ENCODE measurements at places on chromosomes 12 and 14.

- no peak for DNase-seq
These were observed 57.5 kb downstream of the EML1 start for GRCh38 chr14:99850709-99851108.

DNA sequence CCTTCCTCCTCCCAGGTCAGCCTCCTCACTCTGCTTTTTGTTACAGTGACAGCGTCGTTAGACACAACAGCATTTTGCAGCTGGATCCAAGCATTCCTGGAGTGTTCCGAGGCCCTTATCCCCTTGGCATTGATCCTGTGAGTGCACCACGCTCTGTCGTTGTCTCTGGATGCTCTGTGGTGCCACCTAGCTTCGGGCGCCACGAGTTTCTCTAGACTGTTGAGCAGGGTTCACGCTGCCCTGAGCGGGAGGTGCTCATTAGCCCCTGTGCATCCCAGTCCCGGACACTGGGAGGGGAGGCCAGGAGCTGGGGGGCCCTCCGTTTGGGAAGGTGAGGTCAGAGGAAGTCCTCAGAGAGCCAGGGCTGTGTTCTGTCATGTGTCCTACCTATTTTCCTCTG is 17.3 kb upstream of the DNAH10 start:
- no peak for DNase-seq

- DNase-seq = no peak
These were observed 42.9 kb downstream of the IGF1 start for GRCh38 chr12:102437511-102437910.

GRCh38 chr12:100706033-100706432 is 88.5 kb upstream of the ANO4 start:
- no peak for DNase-seq

GRCh38 chr14:91112194-91112593 is 1.7 kb upstream of the DGLUCY start:
- no peak for DNase-seq

DNA sequence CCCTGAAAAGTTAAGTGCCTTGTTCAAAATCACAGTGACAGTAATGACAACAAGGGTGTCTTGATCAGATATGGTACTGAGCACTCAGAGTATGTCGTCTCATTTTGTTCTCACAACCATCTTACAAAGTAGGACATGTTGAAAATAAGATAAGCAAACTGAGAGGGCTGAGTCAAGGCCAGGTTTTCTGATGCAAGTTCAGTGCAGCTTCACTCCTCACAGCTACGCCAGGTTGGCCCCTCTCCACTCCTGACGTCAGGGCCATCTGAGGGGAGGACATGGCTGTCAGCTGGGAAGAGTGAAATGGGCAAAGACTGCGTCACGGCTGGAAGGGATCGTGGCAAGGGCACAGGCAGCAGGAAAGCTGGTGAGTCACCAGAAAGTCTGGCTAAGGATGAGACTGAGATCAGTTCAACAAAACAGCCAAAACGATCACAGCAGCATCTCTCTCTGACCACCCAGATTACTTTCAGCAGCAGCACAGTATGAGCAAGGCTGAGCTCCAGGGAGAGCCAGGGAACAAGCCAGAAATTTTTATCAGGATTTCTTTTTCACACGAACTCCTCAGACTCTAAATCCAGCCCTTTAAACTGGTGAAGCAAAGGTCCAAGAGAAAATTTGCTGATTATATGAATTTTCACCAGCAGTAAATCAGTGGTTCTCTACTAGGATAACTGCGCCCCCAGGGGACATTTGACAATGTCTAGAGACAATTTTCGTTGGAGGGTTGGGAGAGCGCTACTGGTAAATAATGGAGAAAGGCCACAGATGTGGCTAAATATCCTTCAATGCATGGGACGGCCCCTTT is 297.9 kb upstream of the AMIGO2 start:
- no peak for DNase-seq

- no peak for DNase-seq
These were observed 2.5 kb upstream of the CELA1 start for GRCh38 chr12:51349026-51349425.

- no peak for DNase-seq
These were observed 121.3 kb downstream of the SLC25A21 start for GRCh38 chr14:37051153-37051552.

DNA sequence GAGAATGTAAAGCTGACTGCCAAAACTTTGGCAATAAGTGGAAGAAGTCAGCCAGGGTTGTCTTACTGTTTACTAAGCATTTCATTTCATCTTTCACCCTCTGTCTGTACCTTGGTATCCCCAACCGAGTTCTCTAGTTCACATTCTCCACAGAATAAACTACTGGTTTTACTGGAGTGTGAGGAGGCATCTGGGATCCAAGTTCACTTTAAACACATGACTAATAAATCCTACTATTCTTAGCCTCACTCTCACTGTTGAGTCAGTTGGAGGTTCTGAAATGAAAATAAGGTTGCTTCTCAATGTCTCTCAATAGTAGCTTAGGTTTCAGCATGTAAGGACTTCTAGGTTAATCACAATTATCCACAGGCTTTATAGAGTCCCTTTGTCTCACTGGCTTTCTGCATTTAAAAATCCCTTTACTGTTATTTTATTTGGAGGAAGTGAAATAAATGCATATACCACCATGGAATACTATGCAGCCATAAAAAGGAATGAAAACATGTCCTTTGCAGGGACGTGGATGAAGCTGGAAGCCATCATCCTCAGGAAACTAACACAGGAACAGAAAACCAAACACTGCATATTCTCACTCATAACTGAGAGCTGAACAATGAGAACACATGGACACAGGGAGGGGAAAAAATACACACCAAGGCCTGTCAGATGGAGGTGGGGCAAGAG is 95.8 kb downstream of the EPS8 start:
- DNase-seq = no peak

GRCh38 chr12:60935981-60936761 is 1324.0 kb upstream of the USP15 start:
- no peak for DNase-seq

GRCh38 chr14:56108057-56108456 is 10.2 kb upstream of the PELI2 start:
- no peak for DNase-seq

- DNase-seq = no peak
These were observed 14.8 kb downstream of the ZBTB39 start for GRCh38 chr12:56991319-56992246.

GRCh38 chr12:46933947-46934346 is 108.2 kb upstream of the SLC38A4 start:
- DNase-seq = no peak

DNA sequence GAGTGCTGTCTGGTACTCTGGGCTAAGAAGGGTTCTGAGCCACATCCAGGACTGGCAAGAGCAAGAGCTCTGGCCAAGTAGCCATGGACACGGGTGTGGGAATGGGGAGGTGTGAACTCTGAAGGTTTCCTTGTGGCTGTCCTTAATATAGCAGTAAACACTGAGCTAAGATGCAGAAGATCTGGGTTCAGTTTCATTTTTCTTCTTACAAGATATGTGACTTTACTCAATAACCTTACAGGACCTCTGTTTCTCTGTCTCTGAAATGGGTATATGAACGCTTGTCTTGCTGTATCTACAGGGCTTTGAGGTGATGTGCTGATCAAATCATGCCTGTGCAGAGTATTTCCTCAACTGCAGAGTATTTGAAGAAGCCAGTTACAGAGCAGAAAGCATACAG is 521.2 kb downstream of the VRK1 start:
- no peak for DNase-seq

DNA sequence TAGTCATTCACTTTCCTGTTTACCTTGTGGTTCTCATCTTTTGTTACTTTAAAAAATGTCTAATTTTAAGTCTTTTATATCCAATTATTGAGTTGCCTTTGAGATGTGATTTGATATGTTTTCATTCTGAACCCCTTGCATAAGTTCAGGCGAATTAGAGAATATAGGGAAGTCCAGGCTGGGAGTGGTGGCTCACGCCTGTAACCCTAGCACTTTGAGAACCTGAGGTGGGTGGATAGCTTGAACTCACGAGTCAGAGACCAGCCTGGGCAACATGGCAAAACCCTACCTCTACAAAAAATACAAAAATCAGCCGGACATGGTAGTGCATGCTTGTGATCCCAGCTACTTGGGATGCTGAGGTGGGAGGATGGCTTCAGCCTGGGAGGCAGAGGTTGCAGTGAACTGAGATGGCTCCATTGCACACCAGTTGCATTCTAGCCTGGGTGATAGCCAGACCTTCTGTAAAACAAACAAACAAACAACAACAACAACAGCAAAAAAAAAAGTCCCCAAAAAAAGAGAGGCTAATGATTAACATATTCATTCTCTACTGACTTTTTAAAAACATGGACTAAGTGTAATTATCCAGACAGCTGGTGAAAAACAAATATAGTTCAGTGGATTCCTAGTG is 451.1 kb upstream of the RGS6 start:
- DNase-seq = no peak

DNA sequence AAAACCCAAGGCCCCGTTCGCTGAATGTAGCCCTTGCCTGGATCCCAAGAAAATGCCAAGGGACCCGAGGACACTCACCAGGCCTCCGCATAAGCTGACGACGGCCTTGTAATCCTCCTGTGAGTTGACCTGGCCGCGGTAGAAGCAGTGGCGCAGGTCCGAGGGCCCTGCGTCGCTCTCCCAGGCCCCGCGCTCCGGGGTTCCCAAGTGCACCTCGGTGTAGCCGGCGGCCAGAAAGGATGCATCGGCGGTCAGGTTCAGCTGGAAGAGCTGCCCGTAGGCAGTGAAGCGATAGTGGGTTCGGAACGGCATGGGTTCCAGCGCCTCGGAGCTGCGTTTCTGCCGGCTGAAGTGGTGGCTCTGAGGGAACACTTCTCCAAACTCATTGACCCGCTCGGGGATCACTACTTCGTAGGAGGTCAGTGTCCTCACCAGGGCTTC is 1.2 kb downstream of the ADAMTS20 start:
- DNase-seq = no peak

GRCh38 chr14:71498212-71498611 is 434.0 kb upstream of the RGS6 start:
- DNase-seq = no peak

GRCh38 chr14:66403183-66403582 is 83.0 kb upstream of the CCDC196 start:
- no peak for DNase-seq

DNA sequence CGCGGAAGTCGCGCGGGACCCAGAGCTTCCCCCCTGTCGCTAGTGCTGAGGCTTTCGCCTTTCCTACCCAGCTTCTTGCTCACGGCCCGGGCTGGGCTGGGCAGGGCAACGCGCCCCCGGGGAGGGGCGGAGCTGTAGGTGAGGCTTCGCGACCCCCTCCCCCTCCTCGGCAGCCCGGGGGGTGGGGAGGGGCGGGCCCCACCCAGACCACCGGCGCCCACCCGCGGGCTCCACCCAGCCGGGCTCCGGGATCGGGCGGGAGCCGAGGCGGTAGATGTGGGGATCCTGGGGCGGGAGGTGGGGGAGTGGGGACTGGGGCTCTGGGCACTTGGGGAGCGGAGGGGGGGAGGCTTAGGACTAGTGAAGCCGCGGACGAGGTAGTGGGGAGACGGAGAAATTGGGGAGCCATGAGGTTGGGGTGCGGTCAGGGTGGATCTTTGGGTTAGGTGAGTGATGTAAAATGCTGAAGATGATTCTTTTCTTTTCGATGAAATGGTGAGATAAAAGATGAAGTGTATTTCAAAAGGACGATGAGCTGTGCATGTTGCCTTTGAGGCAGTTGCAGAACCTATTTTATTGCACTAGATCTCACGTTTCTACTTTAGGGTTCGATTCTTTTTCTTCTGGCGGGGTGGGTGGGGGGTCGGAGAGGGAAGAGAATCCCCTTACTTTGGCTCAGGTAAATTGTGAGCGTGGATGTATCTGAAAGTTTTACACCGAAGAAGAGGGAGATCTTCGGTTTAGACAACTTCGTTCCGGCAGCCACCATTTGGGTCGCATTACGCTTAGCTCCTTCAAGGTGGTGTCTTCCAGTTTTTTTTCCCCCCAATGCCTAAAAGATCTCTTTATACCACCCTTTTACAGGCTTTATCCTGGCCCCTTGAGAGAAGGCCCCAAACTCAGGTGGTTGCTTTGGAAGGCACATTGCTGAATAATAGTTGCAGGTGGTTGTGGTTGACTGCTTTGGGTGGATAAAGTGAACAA is 619 bp downstream of the ERC1 start:
- no peak for DNase-seq

- DNase-seq = no peak
These were observed 57.0 kb downstream of the CCDC88C start for GRCh38 chr14:91360490-91361232.

- DNase-seq = no peak
These were observed 47.6 kb upstream of the EIF5 start for GRCh38 chr14:103286460-103286859.

DNA sequence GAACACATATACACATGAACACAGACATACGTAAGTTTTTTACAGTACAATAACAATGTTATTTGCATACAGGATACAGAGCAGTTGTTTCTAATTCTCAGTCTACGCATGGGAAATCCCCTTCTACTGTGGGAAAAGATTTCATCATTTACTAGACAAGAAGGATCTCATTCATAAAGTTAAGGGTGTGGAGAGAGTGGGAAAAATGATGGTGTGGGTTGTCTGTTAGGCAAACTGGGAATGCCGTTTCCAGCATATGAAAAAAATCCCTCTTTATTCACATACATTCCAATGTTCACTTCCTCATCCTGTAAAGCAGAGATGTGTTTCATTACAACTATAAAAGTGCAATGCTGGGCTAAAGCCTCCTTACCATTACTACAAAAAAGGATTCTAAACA is 120.9 kb downstream of the SINHCAF start:
- no peak for DNase-seq

GRCh38 chr12:97267594-97268202 is 194.9 kb upstream of the RMST start:
- DNase-seq = no peak

- no peak for DNase-seq
These were observed 21.9 kb downstream of the CLEC9A start for GRCh38 chr12:10052193-10052913.

GRCh38 chr12:95178136-95178535 is 39.1 kb downstream of the FGD6 start:
- no peak for DNase-seq

GRCh38 chr12:70609739-70610491 is 27.3 kb downstream of the PTPRB start:
- no peak for DNase-seq

GRCh38 chr12:48903982-48904411 is 21.3 kb downstream of the FKBP11 start:
- peak; percentile 67 for DNase-seq

GRCh38 chr12:115394496-115395220 is 710.7 kb upstream of the TBX3 start:
- DNase-seq = no peak

DNA sequence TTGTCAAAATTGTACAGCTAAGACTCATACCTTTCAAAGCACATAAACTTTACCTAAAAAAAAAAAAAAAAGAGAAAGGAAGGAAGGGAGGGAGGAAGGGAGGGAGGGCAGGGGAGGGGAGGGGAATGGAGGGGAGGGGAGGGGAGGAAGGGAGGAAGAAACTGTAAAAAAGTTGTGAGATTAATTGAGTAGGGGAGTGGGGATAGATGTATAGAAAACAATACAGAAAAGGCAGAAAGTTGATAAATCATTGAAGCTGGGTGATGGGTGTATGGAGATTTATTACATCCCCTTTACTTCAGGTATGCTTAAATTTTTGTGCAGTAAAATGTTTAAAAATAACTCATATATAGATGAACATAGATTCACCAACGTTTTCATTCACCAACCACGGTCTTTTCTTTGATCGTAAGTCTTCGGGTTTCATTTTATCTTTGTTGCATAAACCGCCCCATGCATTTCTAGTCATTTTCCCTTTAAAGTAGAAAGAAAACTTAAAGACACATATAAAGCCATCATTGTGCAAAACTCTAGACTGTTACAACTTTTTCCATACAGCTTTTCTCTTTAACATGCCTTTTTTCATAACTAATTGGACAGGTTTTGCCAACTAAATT is 191.2 kb upstream of the KRR1 start:
- DNase-seq = no peak

GRCh38 chr12:102114212-102114611 is 5.7 kb downstream of the NUP37 start:
- DNase-seq = no peak
